ENCODE measurements at places on chromosomes 13 and 19.

DNA sequence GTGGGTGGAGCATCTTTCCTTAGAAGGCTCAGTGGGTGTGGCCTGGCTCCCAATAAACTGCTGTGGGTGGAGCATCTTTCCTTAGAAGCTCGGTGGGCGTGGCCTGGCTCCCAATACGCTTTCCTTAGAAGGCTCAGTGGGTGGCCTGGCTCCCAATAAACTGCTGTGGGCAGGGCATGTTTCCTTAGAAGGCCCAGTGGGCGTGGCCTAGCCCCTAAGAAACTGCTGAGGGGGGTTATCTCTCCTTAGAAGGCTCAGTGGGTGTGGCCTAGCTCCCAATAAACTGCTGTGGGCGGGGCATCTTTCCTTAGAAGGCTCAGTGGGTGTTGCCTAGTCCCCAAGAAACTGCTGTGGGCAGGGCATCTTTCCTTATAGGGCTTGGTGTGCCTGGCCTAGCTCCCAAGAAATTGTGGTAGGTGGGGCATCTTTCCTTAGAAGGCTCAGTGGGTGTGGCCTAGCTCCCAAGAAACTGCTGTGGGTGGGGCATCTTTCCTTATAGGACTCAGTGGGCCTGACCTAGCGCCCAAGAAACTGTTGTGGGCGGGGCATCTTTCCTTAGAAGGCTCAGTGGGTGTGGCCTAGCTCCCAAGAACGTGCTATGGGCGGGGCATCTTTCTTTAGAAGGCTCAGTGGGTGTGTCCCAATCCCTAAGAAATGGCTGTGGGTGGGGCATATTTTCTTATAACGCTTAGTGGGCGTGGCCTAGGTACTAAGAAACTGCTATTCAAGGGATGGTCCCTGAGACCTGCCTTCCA lies 10.3 kb downstream of the HSH2D start:
- DNase-seq, result peak; percentile 37

- DNase-seq, result no peak
Measured at GRCh38 chr19:15431396-15432017, 12.7 kb upstream of the AKAP8L start.

GRCh38 chr13:63516124-63516523 lies 2100.5 kb upstream of the PCDH20 start:
- no peak for DNase-seq

GRCh38 chr13:106478116-106478515 lies 57.3 kb downstream of the EFNB2 start:
- no peak for DNase-seq

- DNase-seq, result no peak
Measured at GRCh38 chr13:52405767-52406494, at the start of gene THSD1. THSD1 (minus strand) TSS chr13:52406172; CDS start chr13:52402600, 3,572 bp downstream.

GRCh38 chr13:72125561-72125960 lies 258.6 kb upstream of the DACH1 start:
- no peak for DNase-seq

GRCh38 chr13:35953537-35954206 lies 177.5 kb downstream of the DCLK1 start:
- DNase-seq, result no peak

DNA sequence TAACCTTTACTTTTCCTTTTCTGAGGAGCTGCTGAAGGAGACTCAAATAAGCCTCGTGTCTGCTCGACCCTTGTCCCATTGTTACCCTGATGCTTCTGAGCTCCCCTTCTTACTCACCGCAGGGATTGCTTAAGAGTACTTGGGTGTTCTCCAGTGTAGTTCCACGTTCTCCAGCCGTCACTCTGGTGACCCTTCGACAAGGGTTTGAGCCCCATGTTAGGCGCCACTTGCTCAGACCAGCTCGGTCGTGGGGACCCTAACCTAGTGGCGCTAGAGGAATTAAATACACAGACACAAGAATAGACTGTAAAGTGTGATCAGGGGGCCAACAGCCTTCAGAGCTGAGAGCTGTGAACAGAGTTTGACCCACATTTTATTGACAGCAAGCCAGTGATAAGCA lies 10.3 kb downstream of the ZNF480 start:
- no peak for DNase-seq

DNA sequence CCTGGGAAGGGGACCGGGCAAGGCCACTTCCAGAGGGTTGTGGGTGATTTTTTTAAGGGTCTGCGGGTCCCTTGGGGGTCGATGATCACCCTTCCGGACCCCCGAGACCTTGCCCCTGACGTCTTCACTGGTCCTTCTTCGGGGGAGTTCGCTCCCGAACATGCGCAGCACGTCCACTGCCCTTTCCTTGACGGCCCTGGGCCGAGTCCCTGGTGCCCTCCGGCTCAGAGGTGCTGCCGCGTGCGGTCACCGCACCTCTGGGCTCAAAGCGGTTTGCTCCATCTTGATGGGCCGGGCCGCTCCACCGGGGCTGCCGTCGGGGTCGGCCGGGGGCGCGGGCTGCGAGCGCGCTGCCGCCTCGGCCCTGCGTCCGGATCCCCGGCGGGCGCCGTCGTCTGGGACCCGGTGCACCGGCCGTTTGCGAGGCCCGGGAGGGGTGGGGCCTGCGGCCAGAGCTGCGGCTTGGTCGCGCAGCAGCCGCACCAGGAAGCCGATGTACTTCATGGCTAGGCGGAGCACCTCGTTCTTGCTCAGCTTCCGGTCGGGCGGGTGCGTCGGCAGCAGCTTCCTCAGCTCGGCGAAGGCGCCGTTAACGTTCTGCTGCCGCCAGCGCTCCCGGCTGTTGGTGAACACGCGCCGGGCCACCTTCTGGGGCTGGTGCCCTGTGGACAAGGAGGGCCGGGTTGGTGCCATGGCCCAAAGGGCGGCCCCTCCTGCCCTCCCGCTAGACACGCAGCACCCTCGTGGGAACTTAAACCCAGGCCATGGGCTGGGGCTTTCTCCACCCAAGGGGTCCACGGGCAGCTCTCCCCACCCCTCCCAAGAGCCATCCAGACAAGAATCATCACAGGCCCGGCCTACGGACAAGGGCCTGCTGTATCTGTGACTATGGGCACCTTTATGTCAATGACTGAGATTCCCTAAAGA lies 3.3 kb downstream of the LYL1 start:
- DNase-seq, result peak; percentile 83

- no peak for DNase-seq
Measured at GRCh38 chr13:99289271-99289670, 17.9 kb downstream of the GPR183 start.

DNA sequence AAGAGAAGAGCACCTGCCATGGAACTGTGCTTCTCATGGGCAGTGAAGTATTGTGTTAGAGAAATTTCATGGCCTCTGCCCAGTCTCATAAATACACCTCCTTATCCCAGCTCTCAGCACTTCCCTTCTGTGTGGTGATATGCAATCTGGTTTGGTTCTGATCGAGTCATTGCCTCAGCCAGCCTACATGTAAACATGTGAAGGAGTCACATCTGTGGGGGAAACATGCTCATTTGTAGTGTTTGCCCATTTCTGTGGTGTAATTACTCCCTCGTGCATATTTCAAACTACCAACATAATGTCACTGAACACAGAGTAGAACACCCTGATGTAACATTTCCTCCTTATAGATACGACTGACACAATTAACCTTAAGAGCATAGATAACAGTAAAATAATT lies 183.0 kb downstream of the DCT start:
- no peak for DNase-seq

DNA sequence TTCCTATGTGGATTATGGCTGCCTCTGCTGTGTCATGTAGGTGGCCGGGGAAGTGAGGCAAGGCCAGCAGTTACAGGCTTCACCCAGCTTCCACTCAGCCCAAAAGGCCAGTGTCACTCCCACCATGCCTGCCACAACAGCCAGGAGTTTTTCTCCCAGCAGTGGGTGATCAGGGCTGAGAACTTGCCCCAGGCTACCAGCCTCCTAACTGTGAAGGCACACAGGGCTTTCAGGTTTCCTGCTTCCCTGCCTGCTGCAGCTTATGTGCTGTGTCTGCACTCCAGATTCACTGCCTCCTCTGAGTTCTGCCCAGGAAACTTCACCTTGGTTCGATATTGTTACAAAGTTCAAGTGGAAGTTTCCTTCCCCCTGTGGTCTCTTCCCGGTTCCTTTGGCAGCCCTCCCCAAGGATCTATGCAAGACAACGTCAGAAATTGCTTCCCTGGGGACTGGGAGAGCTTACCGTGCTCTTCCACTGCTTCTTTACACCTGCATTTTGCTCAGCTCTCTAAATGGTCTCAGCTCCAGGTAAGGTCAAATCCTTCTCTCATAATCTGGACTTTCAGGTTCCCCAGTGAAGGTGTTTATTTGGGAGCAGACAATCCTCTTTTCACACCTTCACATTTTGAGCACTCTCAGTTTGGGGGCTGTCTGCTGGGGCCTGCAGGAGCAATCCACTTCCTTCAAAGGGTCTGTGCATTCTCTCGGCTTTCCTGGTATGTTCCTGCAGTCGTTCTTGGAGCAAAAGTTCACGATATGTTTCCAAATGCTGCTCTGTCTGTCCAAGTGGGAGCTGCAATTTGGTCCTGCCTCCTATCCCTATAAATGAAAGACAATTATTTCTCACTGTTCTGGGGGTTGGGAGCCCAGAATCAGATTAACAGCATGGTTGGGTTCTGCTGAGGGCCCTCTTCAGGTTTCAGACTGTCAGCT lies 1730.1 kb upstream of the PRR20A start:
- no peak for DNase-seq

DNA sequence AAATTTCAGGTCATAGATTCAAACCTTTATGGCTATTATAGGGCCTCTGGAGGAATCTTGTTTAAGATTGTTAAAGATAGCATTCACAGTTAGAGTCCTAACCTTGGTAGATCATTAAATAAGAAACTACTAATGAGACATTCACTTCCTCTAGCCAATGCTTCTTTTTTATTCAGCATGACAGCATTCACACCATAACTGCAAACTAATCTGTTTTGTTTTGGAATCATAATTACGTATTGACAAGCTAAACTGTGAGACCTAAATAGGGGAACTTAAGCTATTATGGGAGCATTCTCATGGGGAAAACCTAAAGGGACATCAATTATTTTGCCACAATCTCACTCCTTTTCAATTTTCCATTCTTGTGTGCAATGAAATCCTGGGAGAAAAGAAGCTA lies 653.8 kb downstream of the PCDH9 start:
- DNase-seq, result no peak

DNA sequence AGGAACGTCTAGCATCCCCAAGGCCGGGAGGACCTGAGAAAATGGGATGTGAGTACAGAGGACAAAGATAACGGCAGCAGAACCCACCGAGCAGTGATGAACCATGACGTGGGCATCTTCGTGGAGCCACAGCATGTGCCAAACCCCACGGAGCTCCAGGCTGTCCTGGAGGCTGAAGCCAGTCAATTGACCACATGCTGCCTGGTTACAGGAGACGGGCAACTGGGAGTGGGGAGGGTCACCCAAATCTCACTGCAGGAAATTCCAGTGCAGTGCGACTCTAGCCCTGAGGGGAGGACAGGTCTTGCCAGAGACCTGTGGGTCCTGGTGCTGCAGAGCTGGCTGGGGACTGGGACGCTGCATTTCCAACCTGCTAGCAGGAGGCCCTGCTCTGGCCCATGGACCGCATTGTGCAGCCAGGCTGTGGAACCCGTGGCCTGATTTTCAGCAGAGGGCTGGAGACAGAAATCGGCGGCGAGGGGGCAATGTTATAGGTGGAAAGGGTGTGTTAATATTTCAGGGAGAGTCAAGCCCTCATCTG lies 3.2 kb upstream of the GRTP1 start:
- DNase-seq, result no peak

GRCh38 chr13:84730376-84730775 lies 848.1 kb upstream of the SLITRK1 start:
- no peak for DNase-seq

GRCh38 chr13:67410645-67411044 lies 180.5 kb upstream of the PCDH9 start:
- DNase-seq, result no peak

DNA sequence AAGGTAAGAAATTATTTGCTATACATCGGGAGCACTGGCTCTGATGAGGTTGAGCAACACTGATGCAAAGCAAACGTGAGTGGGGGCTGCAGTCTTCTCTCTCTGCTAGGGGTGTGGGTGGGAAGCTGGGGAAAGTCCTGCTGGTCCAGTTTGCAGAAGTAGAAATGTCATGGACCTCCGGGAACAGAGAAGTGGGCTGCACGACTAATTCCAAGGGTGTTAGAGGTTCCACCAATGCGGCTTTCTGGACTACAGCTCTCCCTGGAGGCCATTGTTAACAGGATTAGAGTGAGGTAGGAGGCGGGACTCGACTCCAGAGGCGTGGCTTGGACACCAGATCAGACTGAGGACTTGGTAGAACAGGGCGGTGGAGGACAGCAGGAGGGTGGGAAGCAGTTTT lies 5.7 kb upstream of the FBXO27 start:
- no peak for DNase-seq

DNA sequence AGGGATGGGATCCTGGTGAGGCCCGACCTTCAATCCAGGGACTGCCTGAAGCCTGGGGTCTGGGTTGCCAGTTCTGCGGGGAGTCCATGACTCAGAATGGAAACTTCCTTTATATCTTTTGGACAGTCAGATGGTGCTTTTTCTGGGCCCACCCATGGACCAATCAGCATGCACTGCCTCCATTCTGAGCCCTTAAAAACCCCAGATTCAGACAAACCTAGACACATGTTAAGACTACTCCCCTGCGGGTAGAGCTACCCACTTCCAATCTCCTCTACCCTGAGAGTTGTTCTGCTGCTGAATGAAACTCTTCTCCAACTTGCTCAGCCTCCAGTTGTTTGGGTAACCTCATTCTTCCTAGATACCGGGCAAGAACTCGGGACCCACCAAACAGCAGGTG lies 1315.2 kb upstream of the MIR17HG start:
- no peak for DNase-seq

DNA sequence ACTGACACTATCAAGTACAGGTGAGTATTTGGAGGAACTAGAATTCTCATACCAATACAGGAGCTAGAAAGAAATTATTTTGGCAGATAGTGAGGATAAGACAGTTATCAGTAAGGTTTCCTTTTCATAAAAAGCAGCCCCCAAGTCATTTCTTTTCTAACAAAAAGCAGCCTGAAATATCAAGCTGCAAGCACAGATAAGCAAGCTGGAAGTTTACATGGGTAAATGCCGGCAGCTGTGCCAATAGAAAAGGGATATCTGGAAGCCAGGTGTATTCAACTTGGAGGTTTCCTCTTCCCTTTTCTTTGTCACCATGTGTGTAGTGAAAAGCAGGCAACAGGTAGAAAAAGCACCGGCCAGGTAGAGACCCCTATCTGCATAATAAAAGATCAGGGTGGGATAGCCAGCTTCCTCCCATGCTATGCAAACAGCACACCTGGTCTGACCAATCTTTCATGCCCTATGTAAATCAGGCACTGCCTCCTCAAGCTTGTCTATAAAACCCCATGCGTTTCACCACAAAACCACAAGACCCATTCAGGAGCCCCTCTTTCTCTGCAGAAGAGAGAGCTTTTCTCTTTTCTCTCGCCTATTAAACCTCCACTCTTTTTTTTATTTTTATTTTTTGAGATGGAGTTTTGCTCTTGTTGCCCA lies 22.9 kb downstream of the CYP4F2 start:
- no peak for DNase-seq

- DNase-seq, result no peak
Measured at GRCh38 chr19:33219261-33219815, 6.3 kb downstream of the SLC7A10 start.

DNA sequence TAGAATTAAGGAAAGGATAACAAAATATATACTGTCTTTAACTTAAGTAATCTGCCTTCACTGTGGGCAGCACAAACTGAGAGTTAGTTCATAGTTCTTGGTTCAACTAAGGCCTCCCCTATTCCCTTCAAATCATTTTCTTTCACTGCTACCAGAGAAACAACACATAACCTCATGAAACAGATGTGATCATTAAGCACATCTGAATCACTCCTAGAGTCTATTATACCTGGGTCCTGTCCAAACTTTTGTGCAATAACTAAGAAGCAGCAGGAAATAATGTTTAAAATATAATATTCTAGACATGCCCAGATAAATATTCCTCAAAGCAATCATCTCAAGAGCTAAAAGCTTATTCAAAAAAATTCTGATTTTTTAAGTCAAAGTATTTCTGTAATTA lies 62.9 kb downstream of the ZC3H13 start:
- DNase-seq, result no peak
